ENCODE measurements at places on chromosomes 1 and 21.

- DNase-seq, result no peak
Observed at GRCh38 chr1:221829327-221830015, 87.6 kb upstream of the DUSP10 start.

DNA sequence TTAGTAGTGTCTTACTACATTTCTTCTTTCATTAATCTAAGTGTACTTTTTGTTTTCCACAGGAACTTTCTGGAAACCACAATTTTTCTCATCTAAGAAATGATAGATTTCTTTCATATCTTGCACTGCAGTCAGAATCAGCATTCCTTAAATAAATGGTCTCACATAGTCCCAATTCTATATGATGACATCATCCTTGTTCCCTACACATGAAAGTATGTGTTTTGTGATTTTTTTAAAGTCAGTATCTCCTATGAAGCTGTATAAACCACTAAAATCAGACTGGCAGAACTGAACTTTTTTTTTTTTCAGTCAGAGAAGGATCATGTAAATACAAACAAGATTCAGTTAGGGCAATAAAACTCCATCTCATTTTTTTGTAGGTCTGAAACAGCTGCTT, 742.6 kb upstream of the CXADR start:
- DNase-seq, result no peak

- no peak for DNase-seq
Observed at GRCh38 chr1:245270972-245271371, 116.2 kb downstream of the KIF26B start.

GRCh38 chr21:45103971-45104520, 29.7 kb downstream of the ADARB1 start:
- DNase-seq, result no peak

DNA sequence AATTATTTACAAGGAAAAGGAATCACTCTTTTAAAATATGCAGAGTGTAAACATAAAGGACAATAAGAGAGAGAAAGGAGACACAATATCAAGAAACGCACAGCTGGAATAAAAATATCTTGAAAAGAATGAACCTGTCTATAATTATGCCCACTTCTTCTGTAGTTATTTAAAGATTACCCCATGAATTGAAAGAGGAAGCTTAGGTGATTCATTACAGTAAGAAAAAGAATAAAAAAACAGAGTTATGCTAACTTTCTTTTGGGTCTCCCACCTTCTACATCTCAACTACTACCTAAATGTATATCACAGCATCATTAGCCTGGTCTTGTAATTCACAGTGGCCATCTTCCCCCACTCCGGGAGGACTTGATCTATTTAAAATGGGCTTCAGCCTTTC, 182.1 kb downstream of the MRPL39 start:
- DNase-seq, result no peak

All from NCI-H1092 treated with DMSO at 0.1 percent for 48 hours (cell line).